Activated naive CD8-positive, alpha-beta T cell treated with anti-CD3 and anti-CD28 coated beads for 36 hours (primary cell): ENCODE measurements at places on chromosomes 5 and 9. TPM values are rescaled to one million over a fixed set of nuclear protein-coding genes. Genes with fewer than 3 reads are reported as not detected.

Gene MAMDC2
- total RNA-seq = not detected

Gene RNF208
- total RNA-seq = 7.1 TPM

Gene TEX48
- total RNA-seq = 0.80 TPM

Gene GRIN3A
- total RNA-seq = not detected

Gene PCDHGB6
- total RNA-seq = not detected

Gene WDR38
- not detected for total RNA-seq

Gene STPG3
- not detected for total RNA-seq

Gene RGP1
- total RNA-seq = 13.4 TPM

Gene KDM3B
- 38.0 TPM for total RNA-seq

Gene DIRAS2
- not detected for total RNA-seq

Gene GALT
- total RNA-seq = 43.4 TPM

- H3K4me1 ChIP-seq = no peaks in the 10 kb centered on the region
- H3K27me3 ChIP-seq = no peaks in the 10 kb centered on the region
These were observed 162.7 kb upstream of the MRPS30 start for GRCh38 chr5:44646016-44646415.

DNA sequence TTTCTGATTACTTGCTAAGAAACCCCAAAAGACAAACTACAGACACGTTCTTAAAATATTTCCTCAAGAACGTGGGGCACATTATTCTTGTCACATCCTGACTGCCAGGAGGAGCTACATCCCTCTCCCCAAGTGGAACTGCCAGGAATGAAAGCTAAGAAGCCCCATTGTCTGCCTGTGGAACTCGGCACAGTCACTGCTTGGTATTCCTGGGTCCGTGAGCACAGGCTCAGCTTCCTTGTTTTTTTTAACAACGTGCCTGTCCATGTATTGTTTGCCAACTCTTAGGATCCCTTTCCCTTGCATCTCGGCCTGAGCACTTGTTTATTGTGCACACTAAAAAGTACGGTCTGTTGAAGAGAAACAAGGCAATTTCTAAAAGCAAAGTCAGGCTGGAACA, 47.0 kb upstream of the SELENOP start:
- H3K4me3 ChIP-seq = no peak overlapping the region
- no peak overlapping the region for H3K27ac ChIP-seq
- H3K36me3 ChIP-seq = no peaks in the 10 kb centered on the region
- no peak for DNase-seq

GRCh38 chr9:83070261-83070660, 7.3 kb upstream of the RASEF start:
- no peak for DNase-seq
- peaks cover 11% of the 10 kb centered on the region for H3K27me3 ChIP-seq
- no peak overlapping the region for H3K4me3 ChIP-seq
- no peaks in the 10 kb centered on the region for H3K4me1 ChIP-seq

- H3K27me3 ChIP-seq = no peaks in the 10 kb centered on the region
- H3K36me3 ChIP-seq = no peaks in the 10 kb centered on the region
- no peaks in the 10 kb centered on the region for H3K4me1 ChIP-seq
- no peak overlapping the region for H3K4me3 ChIP-seq
- no peak overlapping the region for H3K27ac ChIP-seq
These were observed 563.7 kb upstream of the DAP start for GRCh38 chr5:11324521-11325289.

GRCh38 chr9:134993996-134994720, 76.4 kb upstream of the FCN1 start:
- H3K27ac ChIP-seq = no peak overlapping the region
- no peaks in the 10 kb centered on the region for H3K36me3 ChIP-seq
- no peaks in the 10 kb centered on the region for H3K4me1 ChIP-seq
- no peak for DNase-seq

DNA sequence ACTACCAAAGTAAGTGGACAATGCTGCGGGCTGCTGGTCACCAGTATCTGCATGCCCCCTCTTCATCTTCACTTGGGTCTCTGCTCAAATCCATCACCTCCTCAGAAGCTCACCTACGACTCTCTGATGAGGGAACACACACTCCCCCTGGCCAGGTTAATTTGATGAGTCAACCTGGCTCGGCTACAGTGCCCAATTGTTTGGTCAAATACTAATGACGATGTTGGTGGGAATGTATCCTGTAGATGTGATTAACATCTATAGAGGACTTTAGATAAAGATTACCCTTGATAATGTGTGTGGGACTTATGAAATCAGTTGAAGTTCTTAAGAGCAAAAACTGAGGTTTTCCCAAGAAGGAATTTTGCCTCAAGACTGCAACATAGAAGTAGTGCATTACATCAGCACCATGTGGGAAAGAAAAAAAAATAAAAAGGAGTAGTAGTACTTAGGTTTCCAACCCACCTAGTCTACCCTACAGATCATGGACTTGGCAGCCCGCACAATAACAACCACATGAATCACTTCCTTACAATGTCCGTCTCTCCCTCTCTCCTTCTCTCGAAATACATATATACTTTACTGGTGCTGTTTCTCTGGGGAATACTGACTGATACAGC, 467.3 kb downstream of the DNAH5 start:
- no peaks in the 10 kb centered on the region for H3K36me3 ChIP-seq
- no peak overlapping the region for H3K27ac ChIP-seq
- no peak for DNase-seq

DNA sequence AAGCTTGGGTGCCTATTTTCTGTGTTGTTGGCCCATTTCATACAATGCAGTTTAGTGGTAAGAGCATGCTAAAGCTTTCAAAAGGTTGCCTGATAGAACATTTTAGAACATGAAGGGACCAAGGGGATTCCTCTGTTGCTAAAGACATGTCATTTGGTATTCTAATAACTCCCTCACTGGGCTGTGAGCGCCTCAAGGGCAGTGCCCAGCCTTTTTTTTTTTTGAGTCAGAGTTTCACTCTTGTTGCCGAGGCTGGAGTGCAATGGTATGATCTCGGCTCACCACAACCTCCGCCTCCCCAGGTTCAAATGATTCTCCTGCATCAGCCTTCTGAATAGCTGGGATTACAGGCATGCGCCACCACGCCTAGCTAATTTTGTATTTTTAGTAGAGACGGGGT, 77.1 kb downstream of the PCSK5 start:
- peaks cover 40% of the 10 kb centered on the region for H3K36me3 ChIP-seq
- H3K27me3 ChIP-seq = no peaks in the 10 kb centered on the region
- H3K27ac ChIP-seq = no peak overlapping the region
- DNase-seq = no peak
- peaks cover 27% of the 10 kb centered on the region for H3K4me1 ChIP-seq
- H3K4me3 ChIP-seq = no peak overlapping the region

GRCh38 chr9:80775530-80775929, 913.8 kb downstream of the TLE1 start:
- no peaks in the 10 kb centered on the region for H3K27me3 ChIP-seq
- H3K4me1 ChIP-seq = no peaks in the 10 kb centered on the region
- H3K27ac ChIP-seq = no peak overlapping the region
- DNase-seq = no peak

- no peak overlapping the region for H3K27ac ChIP-seq
- no peak for DNase-seq
- H3K4me3 ChIP-seq = no peak overlapping the region
- H3K27me3 ChIP-seq = peaks cover 50% of the 10 kb centered on the region
These were observed 20.5 kb downstream of the GFI1B start for GRCh38 chr9:132998831-132999635.

- DNase-seq = peak; percentile 31
- peaks cover 3% of the 10 kb centered on the region for H3K27me3 ChIP-seq
- H3K27ac ChIP-seq = peak overlapping the region; percentile 99
- H3K4me3 ChIP-seq = peak overlapping the region; percentile 98
These were observed 2.0 kb upstream of the AKNA start for GRCh38 chr9:114389612-114390368.

DNA sequence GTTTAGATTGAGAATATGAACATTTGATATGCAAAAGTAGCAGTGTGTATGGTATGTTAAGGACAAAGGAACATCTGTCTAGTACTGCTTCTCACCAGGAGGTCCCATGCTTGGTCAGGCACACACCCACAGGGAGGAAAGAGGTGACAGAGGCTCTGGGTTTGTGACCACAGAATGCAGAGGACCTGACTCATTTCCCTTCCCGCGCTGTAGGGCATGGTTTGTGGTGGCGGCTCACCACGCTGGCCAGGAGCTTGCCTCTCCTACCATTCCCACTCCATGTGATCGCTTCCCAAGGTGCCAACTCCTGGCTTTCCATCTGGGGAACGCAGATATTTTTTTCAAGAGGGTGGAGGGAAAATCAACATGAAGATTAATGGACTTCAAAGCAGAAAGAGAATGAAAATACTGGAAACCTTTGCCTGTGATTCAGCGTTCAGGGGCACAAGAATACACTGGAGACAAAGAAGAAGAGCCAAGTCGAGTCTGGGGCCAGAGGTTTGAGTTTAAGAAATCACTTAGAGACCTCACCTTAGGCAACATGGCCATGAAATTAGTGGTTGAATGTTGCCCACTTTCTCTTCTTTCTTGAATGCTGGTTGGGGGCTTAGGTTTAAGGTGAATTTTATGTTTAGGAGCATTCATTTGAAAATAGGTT, 477.8 kb downstream of the CCDC171 start:
- no peak overlapping the region for H3K4me3 ChIP-seq
- no peaks in the 10 kb centered on the region for H3K27me3 ChIP-seq
- peaks cover 5% of the 10 kb centered on the region for H3K36me3 ChIP-seq
- peak; percentile 73 for DNase-seq
- peaks cover 18% of the 10 kb centered on the region for H3K4me1 ChIP-seq

- no peaks in the 10 kb centered on the region for H3K4me1 ChIP-seq
- H3K4me3 ChIP-seq = no peak overlapping the region
- H3K27ac ChIP-seq = no peak overlapping the region
- DNase-seq = no peak
- H3K36me3 ChIP-seq = no peaks in the 10 kb centered on the region
- H3K27me3 ChIP-seq = no peaks in the 10 kb centered on the region
These were observed 8.2 kb upstream of the OR13D1 start for GRCh38 chr9:104686081-104686480.

DNA sequence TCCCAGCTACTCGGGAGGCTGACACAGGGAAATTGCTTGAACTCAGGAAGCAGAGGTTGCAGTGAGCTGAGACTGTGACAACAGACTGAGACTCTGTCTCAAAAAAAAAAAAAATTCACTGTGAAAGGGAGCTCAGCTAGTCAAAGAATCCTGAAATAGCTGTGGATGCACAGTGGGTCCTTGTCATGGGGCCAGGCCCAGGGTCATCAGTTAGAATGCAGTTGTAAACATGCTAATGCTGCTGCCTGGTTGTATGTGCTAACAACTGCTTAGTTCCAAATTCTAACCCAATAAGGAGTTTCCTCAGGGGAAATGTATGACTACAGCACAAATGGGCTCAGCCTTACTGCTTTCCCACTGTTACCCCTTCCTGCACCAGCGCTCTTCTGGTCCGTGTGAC, 84.0 kb downstream of the PALM2AKAP2 start:
- H3K36me3 ChIP-seq = no peaks in the 10 kb centered on the region
- peaks cover 13% of the 10 kb centered on the region for H3K27me3 ChIP-seq
- DNase-seq = no peak

- no peaks in the 10 kb centered on the region for H3K27me3 ChIP-seq
- H3K36me3 ChIP-seq = peaks cover 4% of the 10 kb centered on the region
- H3K4me1 ChIP-seq = peaks cover 2% of the 10 kb centered on the region
- H3K27ac ChIP-seq = no peak overlapping the region
- no peak overlapping the region for H3K4me3 ChIP-seq
- DNase-seq = no peak
These were observed 142.3 kb upstream of the ANKH start for GRCh38 chr5:15013654-15014463.

DNA sequence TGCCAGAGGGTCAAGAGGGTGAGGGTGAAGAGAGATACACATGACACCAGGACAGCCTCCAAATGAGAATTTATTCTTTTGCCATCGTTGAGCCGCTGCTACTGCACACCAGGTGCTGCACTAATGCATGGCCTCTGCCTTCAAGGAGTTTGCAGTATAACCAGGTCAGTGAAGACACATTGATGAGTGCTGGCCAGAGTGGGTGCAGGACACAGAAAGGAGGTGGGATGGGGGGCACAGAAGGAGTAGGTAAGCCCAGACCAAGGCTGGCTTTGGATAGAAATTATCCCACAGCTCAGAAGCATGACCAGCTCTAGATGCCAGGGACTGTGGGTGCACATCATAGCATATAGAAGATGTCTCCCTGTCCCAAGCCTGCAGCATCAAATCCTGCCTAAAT, 38.0 kb downstream of the FOXI1 start:
- DNase-seq = no peak
- no peaks in the 10 kb centered on the region for H3K36me3 ChIP-seq
- no peaks in the 10 kb centered on the region for H3K27me3 ChIP-seq
- H3K4me1 ChIP-seq = no peaks in the 10 kb centered on the region
- no peak overlapping the region for H3K27ac ChIP-seq

- no peak overlapping the region for H3K4me3 ChIP-seq
- peaks cover 50% of the 10 kb centered on the region for H3K27me3 ChIP-seq
- peaks cover 4% of the 10 kb centered on the region for H3K4me1 ChIP-seq
- DNase-seq = no peak
- no peak overlapping the region for H3K27ac ChIP-seq
- H3K36me3 ChIP-seq = no peaks in the 10 kb centered on the region
These were observed 22.1 kb upstream of the MARCHF6 start for GRCh38 chr5:10331341-10331796.

- H3K4me3 ChIP-seq = peak overlapping the region; percentile 23
- no peak for DNase-seq
- peaks cover 12% of the 10 kb centered on the region for H3K27me3 ChIP-seq
- H3K27ac ChIP-seq = peak overlapping the region; percentile 40
- no peaks in the 10 kb centered on the region for H3K36me3 ChIP-seq
- peaks cover 13% of the 10 kb centered on the region for H3K4me1 ChIP-seq
These were observed 67.9 kb downstream of the VCAN start for GRCh38 chr5:83539463-83539790.

DNA sequence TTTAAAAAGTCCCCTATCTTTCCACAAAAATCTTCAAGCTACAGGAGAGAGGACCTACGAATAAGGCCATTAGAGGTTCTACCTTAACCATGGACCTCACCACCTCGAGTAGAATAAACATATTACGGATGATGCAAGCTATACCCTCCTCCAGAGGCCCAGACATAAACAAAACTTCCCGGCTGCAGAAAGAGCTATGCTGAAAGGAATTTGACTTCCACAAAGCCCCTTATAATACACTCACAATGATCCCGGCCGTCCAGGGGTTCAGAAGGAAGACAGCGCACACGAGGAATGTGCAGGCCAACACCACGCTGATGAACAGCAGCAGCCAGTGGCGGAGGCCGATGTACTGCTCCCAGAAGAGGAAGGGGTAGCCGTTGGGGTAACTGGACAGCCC, 59.0 kb downstream of the PTCH1 start:
- DNase-seq = no peak
- peaks cover 15% of the 10 kb centered on the region for H3K4me1 ChIP-seq
- no peak overlapping the region for H3K4me3 ChIP-seq

GRCh38 chr5:59104400-59105127, 521.7 kb downstream of the RAB3C start:
- no peaks in the 10 kb centered on the region for H3K27me3 ChIP-seq
- H3K27ac ChIP-seq = no peak overlapping the region
- no peak for DNase-seq
- H3K36me3 ChIP-seq = no peaks in the 10 kb centered on the region
